ENCODE measurements at places on chromosomes 1 and 21.
A peak's percentile ranks its signal among the peaks of the same experiment; 100 is the strongest.

DNA sequence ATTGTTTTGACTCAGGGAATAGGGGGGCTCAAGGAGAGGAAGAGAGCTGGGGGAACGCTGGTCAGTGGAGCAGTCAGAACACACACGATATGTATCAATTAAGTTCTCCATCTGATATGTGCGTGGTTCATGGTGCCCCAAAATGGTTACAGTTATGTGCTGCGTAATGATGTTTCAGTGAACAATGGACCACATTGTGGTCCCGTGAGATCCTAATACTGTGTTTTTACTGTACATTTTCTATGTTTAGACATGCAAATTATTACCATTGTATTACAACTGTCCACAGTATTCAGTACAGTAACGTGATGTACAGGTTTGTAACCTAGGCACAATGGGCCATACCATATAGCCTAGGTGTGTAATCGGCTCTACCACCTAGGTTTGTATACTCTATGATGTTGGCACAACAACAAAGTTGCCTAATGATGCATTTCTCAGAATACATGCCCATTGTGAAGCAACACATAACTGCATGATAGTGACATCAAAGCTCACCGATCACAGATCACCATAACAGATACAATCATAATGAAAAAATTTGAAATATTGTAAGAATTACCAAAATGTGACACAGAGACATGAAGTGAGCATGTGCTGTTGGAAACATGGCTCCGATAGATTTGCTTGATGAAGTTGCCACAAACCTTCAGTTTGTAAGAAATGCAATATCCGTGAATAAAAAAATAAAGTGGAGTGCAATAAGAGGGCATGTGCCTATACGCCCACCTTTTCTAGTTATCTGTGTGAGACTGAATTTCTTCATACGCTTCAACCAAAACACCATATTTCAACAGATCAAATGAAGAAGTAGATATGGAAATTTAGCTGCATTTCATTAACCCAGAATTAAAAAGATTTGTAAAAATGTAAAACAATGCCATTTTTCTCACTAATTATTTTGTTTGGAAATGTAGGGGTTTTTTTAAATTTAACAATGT lies 14.8 kb upstream of the TMEM54 start:
- DNase-seq = no peak

DNA sequence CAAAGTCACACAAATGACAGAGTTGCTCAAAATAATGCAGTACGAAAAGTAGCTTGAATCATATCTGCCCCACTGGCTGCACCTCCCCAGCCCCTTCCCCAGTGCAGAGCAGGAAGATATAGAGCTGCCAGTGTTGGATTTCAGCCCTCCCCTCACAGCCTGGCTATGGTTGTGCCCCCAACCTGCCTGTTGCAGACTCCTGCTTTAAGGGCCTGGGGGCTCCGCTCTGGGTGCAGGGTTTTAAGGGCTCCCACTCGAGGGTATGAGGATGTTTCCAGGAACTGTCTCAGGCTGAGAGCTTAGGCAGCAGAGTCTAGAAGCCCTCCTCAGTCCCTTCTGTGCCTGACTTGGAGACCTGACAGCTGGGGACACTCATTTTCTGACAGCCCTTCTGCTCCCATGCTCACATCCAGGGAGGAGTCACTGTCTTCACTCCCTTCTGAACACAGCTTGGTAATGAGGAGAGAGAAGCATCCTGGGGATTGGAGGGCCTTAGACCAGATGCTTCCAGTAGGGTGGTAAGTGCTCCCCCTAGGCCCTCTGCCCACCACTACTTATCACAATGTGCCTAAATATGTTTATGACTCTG lies 4.6 kb downstream of the S100A9 start:
- no peak for DNase-seq

DNA sequence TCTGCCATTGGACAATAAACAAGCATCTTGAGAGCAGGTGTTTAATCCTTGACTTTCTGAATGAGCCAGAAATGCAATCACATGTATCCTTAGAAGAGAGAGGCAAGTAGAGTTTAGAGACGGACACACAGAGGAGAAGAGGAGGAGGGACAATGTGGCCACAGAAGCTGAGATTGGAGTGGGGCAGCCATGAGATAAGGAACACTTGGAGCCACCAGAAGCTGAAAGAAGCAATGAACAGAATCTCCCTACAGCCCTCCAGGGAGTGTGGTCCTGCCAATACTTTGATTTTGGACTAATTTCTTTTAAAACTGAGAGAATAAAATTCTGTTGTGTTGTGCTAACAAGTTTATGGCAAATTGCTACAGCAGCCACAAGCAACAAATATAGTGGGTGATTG lies 141.0 kb downstream of the ATP6V1G3 start:
- DNase-seq = no peak

DNA sequence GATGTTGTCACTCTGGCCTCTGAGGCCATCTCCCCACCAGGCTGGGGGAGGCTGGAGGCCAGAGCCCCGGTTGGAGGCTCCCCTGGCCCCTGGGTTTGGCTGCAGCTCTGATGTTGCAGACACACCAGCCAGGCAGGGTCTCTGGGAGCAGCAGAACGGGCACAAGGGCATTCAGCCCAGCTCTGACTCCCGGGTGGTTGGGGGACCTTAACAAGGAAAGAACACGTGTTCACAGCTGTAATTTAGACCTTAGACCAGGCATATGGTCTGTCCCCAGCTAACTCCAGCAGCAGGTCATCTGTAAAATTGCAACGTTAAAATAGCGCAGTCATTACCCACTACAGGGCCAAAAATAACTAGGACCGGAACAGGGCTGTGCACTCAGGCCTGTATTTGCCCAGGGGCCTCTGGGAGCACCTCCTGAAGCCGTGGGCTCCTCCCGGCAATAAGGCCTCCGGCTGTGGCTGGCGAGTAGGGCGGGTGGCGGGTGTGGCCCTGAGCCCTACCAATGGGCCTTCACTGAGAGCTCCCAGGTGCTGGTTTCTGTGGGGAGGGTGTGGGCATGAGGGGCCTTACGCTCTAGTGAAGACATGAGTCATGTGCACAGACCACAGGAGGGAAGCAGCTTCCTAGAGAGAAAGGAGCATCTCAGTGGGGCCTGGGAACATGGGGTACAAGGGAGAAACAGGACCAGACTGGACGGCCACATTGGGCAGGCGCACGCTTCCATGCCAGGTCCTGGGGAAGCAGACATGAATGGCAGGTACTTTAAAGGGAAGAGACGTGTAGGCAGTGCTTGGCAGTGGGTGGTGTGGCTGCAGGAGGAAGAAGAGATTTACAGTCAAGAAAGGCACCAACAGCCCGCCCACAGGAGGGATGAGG lies 6.1 kb downstream of the LDLRAP1 start:
- DNase-seq = no peak

DNA sequence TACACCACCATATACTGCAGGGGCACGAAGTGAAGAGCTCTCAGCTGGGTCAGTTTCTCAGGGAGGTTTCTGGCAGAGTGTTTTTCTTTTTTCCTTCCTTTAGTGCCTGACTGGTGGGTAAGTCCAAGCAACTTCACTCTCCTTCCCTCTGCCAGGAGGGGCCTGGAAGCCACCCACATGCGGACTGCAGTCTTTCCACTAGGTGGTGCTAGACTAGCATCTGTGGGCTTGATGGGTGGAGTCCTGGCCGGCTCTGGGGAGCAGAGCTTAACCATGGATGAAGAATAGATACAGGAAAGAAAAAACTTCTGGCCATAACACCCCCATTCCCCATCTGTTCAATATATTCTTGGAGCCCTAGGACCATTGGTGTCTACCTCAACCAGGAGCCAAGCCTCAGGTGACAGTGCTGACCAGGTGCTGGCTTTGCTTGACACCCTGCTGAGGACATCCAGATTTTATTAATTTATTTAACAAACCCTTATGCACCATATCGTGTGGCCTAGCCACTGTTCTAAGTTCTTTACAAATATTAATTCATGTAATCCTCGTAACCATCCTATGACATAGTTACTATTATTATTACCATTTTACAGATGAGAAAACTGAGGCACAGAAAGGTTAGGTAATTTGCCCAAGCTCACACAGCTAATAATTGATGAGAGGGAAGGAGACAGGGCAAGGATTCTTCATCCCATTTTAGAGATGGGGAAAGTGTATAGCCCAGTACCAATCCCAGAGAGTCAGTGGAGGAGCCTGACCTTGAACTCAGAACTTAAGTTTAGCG lies 126.7 kb upstream of the CSF3R start:
- DNase-seq = peak; percentile 89

DNA sequence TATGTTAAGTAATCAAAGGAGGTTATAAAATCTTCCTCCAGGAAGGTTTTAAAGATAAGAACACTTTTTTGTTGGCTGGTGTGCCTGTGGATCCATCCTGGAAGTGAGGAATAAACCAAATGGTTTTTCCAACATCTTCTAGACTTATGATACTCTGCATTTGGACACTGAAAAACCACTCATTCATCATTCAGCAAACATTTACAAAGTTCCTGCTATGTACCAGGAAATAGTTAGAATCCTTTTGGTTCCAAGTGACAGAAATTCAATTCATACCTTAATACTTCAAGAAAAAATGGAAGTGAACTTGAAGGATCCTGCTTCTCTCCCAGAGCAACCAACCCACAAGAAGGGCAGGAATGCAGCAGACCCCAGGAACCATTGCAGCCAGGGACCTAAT lies 39.6 kb upstream of the PIGC start:
- no peak for DNase-seq

GRCh38 chr1:224498574-224499170 lies 64.1 kb upstream of the WDR26 start:
- no peak for DNase-seq

DNA sequence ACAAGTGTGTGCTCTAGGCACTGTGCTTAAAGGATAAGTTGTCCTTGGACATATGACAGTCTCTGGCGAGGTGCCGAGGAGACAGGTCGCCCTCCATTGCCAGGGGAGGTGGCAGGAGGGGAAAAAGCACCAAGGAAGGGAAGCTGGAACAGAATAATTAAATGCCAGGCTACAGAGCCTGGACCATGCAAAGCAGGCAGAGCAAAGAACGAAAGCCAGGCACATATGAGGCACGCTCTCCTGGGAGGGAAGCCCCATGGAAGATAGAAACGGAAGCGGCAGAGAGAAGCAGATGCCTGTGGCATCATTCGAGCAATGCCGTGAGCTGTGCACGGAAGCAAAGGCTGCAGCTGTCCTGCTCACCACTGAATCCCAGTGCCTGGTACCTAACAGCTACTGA lies 91.2 kb downstream of the JAK1 start:
- DNase-seq = no peak

DNA sequence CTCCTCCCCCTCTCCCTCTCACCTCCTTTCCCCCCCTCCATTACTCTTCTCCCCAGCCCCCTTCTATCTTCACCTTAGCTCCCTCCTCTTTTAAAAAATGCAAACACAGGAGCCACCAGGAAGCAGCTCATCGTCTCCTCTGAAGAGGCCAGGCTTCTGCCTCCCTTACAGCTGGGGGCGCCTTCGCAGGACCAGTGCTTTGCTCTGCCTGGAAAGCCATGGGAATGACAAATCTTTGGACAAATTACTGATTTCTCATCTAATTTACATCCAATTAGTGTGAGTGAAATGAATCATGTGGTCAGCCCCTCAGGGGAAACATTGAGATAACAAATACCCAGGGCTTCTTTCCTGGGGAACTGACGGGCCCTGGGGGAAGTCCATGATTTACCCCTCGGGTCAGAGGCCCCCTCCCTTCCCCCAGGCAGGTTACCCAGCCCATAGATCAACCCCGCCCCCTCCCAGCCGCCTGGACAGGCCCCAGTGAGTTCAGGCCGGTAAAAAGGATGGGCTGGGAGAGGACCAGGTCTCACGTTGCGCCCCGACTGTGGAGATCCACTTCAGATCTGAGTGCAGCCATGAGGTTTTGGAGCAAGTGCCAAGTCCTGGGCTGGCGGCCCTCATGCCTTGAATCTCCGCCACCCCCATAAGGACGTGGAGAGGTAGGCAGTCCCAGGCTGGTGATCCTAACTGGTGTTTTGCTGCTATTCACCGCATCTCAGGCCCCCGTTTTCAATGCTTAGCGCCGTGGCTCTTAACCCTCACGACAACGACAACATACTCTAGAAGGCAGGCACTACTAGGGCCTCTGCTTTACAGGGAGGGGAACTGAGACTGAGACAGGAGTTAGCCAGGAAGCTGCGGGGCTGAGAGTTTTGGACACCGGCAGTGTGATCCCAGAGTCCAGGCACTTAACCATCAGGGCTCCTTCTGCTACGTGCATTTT lies 300.8 kb downstream of the RRAGC start:
- no peak for DNase-seq

- DNase-seq = no peak
These were observed 69.6 kb downstream of the DYRK1A start for GRCh38 chr21:37436174-37436573.

- no peak for DNase-seq
These were observed 15.2 kb downstream of the EXTL2 start for GRCh38 chr1:100879422-100879821.

GRCh38 chr1:23660671-23661070 lies 30.9 kb upstream of the RPL11 start:
- DNase-seq = no peak

DNA sequence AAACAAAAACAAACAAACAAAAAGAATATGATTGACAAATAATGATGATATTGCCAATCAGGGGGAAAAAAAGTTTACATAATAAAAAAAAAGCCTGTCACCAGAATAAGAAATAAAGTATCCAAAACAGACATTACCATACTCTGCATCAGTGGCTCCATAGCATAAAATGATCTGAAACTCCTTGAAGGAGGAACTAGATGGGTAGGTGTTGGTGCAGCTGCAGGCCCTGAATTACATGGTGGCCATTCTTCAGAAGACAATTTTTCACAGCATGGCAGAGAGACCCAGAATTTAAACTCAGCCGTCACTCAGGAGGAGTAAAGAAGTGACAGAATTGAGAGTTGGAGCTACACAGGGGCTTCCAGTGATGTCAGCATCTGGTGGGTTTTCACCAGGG lies 60.2 kb downstream of the GLUL start:
- no peak for DNase-seq

- no peak for DNase-seq
These were observed 13.8 kb downstream of the UBASH3A start for GRCh38 chr21:42417533-42417932.

DNA sequence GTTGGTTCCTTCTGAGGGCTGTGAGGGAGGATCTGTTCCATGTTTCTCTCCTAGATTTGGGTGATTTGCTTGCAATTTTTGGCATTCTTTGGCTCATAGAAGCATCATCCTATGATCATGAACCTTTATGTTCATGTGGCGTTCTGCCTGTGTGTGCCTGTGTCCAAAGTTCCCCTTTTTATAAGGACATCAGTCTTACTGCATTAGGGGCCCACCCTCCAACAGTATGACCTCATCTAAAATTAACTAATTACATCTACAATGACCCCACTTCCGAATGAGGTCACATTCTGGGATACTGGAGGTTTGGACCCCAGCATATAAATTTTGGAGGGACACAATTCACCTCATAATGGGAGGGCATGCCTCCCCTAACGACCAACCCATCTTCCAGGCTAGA lies 12.8 kb upstream of the CAMK1G start:
- no peak for DNase-seq

- DNase-seq = no peak
These were observed 51.9 kb upstream of the LAX1 start for GRCh38 chr1:203713125-203713524.

Data from D341Med (cell line).